ENCODE measurements at places on chromosomes 6 and 20.

DNA sequence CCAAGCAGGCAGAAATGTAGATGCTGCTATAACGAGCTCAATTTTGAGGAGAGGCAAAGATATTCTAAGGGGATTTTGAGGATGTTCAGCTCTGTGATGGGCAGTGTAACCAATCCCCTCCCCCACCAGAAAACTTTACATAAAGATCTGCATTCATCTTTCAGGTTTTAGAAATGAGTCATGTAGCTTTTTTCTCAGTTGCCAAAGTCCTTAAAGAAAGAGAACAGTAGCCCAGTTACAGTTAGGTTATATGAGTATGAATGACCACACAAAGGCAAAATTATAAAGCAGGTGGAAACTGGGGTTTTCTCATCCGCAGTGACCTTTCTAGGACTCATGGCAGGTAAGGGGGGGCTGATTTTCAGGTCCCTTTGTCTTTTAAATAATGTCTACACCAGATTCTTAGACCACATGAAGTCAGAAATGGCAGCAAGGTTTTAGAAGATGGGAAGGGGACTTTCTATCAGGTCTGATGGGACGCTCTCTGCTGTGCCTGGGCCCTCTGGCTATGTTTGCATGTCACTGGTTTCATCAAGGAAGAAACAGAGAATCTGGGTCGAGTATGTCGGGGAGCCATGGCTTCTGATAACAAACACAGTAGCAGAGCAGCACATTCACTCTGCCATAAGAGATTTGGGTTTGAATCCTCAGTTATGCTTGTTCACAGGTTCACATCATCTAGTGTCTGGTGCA, 94.7 kb downstream of the CLIC5 start:
- no peak for DNase-seq

DNA sequence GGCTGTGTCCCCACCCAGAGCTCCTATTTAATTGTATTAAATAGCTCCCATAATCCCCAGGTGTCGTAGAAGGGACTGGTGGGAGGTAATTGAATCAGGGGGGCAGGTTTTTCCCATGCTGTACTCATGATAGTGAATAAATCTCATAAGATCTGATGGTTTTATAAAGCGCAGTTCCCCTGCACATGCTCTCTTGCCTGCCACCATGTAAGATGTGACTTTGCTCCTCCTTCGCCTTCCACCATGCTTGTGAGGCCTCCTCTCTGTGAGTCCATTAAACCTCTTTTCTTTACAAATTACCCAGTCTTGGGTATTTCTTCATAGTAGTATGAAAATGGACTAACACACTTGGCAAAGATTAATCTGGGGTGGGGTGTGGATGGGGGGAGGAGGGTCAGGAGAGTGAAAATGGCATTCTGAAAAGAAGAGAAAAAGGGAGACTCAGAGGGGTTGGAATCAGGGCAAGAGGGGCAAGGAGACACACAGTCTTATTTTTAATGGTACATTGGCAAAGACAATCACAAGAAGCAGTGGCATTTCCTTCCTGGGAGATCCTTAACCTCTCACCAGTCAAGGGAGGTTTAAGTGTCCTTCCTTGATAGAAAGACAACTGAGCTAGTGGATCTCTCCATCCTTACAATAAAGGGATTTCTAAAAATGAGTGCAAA, 37.5 kb upstream of the NOX3 start:
- no peak for DNase-seq

- no peak for DNase-seq
These were observed 259.5 kb upstream of the JARID2 start for GRCh38 chr6:14986370-14986769.

DNA sequence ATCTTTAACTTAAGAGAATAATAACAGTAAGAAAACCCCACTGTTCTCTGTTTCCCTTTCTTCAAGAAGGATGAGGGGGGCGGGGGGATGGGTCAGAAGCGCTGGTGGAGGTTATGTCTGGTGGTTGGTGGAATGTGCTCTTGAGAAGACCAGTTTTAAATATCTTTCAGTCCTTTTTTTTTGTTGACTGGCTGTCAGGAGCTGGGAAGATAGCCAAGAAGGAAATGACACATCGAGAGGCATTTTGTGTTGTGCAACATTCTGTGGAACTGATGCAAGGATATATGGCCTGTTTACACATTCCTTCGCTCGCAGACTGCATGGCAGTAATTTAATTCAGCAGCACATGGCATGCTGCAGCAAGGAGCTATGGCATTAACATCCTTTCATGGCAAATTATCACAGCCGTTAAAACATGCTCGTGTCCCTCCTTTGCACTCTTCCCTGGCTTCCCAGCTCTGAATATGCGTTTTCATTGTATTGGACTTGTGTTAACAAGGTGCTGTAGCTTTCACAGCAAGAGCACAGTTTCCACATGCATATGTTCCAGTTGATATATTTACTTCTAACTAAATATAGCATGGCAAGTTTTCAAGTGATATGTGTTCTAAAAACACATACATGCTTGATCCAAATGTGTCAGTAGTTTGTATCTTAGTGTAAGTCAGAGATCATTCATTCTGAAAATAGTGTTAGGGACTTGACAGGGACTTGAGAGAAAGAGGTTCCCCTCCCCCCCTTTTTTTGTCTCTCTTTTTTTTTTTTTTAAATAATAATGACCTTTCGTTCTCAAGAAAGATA, 68.2 kb upstream of the SUPT3H start:
- peak; percentile 79 for DNase-seq

DNA sequence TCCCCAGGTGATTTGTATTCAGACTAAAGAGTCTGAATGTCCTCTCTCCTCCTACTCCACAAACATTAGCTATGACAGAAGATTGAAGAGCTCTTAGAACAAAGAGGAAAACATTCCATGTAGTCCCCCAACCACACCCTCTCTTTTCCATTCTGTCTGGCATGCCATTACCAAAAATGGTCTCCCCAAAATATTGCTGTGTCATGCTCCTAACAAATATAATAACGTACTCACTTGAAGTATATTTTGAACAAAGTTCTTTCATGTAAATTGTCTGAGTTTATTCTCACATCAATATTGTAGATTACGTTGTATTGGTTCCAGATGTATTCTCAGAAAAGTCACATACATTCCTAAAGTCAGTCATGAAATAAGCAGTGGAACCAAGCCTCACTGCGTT, 467.3 kb upstream of the IRAK1BP1 start:
- DNase-seq: no peak

- no peak for DNase-seq
These were observed 38.9 kb upstream of the TNFAIP3 start for GRCh38 chr6:137827977-137828810.

- DNase-seq: no peak
These were observed 37.1 kb downstream of the EYA2 start for GRCh38 chr20:46931699-46932098.

GRCh38 chr6:99092461-99092860, 144.7 kb upstream of the FBXL4 start:
- no peak for DNase-seq

DNA sequence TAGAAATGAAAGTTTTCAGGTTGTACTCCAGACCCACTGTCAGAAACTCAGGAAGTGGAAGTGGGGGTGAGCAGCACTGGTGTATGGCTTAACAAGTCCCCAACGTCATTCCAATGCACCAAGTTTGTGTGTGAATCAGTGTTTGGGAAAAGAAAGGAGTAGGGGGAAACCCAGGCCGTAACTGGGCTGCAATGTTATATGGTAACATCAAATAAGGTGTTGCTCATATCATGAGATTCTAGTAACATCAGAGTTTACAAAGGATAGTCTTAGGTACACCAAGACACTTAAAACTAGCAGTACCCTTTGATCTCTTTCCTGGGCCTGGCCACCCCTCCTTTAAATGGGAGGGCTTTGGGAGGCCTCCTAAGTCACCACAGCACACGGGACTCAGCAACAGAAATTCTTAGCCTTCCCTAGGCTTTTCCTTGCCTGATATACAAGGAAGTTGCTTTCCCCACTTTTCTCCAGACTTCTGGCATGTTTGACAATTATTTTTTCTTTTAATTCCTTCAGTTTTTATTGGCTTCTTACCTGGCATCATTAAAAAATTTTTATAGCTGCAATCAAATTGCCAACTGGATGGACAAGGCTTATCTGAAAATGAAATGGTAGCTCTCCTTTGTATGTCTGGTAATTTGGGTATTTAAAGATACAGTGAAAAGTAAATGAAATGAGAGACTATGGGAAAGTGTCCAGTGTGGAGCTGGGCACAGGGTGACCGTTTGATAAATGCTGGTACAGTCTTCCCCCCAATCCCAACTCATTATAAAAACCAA, 15.1 kb downstream of the E2F3 start:
- no peak for DNase-seq

GRCh38 chr6:47093169-47093568, 51.0 kb upstream of the ADGRF1 start:
- DNase-seq: no peak

GRCh38 chr6:29730575-29731126, 7.4 kb downstream of the HLA-F start:
- DNase-seq: no peak

- no peak for DNase-seq
These were observed 277.5 kb upstream of the MAN1A1 start for GRCh38 chr6:119626884-119627619.

DNA sequence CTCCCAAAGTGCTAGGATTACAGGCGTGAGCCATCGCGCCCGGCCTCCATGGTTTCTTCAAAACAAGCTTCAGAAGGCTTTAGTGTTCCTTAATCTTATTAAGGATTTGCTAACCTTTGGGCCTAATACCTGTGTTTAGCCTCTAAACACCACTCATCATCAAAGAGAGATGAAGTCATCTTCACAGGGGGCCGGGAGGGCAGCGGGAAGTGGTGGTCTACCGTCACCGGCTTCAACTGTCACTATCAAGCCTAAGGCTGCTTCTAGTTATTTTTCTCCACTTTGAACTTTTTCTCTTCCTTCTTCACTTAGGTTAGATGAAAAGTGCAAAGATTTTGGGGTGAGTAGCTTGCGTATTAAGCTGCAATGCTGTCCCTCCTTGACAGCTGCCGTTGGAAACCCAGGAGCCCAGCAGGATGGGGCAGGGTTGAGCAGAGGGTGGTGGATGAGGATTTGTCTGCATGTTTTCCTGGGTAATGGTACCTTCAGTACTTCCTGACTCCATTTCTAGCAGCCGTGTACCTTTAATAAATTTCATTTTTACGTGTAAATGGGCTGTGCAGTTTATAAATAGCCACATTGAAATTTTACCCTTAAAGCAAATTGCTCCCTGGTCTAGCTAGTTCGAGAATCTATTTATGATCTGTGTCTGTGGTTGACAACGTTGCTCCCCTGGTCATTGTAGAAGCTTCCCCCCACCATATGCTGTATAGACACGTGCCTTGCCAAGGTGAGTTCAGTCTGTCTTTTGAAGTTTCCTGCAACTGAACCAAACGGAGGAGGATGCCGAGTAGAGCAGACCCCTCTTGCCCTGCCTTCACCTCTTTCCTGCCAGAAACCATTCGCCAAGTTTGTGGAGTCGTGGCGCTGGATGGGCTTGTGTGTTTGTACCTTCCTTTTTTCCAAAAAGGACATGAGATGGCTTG, 64.8 kb downstream of the SYNJ2 start:
- DNase-seq: no peak

DNA sequence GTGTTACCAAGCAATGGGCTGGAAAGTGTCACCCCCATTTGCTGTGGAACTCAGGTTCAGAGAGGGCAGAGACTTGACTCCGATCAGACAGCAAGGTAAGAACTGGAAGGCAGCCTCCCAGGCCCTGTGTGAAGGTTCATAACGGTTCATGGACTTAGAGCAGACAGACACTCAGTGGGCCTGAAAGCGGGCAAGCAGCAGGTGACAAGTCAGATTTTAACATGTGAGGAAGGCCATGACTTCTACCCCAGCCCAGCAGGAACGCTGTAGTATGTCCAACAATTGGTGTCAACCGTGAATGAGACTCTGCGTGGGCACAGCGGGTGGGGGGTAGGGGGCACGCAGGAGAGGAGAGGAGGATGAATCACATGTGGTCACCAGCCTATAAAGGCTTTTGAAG, 217.6 kb upstream of the SNX9 start:
- no peak for DNase-seq

DNA sequence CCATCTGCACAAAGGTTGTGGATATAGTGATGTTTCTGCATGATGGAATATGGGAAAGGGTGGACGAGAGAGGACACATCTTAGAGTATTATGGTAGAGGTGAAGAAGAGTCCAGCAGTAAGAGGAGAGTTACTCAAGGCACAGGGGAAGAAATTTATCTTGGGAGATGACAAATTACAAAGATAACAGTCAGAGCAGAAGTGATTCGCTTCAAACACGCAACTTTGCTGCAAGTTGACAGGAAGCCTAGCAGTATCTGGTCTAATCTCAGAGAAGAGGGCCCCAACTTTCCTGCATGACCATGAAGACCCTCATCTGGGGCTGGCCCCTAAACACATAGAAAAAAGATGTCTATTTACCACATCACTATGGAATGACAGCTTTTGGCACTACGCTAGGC, 1.2 kb upstream of the CALHM6 start:
- DNase-seq: no peak

GRCh38 chr6:29845405-29846006, 17.9 kb downstream of the HLA-G start:
- no peak for DNase-seq

DNA sequence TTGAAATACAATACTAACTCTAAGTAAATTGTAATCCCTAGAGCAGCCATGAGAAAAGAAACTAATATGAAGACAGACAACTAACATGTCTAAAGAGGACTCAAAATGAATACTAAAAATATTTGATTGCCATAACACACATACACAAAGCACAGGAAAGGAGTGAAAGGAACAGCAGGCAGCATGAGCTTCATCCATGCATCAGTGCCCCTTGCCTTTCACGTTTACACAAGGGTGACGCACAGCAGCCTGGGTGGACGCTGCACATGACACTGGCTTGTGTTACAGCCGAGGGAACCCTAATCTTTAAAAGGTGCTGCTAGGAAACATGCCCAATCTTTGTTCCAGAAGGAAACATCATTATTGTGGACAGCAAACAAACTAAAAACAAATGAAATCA, 123.5 kb downstream of the MAN1A1 start:
- no peak for DNase-seq

DNA sequence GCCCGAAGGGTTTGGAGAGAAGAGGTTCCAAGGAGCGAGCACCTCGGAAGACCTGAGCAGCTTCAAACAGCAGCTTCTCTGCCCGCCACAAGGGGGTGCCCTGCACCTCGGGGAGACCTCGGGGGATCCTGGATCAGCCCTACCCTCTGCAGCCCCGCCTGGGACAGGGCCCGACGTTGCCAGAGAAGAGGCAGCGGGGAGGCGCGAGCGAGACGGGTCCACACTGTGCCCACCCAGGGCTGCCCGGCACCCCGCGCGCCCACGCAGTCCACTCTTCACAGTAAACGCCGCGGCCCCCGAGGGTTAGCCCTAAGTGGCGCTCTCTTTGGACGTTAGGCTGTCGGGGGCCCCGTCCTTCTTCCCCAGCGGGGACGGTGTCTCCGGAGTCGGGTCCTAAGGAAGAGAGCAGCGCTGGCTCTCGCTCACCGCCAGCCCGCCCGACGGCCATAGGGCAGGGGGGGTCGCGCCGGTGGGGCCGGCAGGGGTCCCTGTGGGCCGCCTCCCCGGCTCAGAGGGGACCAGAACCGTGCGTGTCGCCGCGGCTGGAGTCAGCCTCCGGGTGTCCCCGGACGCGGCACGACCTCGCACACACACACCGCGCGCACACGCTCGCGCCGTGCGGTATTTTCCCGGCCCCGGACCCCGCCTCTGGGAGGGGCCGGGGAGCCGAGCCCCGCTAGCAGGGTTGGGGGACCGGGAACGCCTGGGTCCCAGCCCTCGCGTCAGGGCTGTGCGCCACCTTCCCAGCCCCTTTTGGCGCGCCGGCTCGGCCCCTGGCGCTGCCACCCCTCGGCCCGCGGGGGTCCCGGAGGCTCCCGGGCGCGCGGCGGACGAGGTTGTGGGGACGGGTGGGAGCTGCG, 929 bp downstream of the CDH22 start:
- DNase-seq: peak; percentile 66

- no peak for DNase-seq
These were observed 12.2 kb upstream of the PRND start for GRCh38 chr20:4709261-4710105.

- DNase-seq: no peak
These were observed 4.3 kb downstream of the FAM217A start for GRCh38 chr6:4074478-4075235.
